ENCODE measurements at places on chromosomes 1 and 21. TPM values are rescaled to one million over a fixed set of nuclear protein-coding genes. Genes with fewer than 3 reads are reported as not detected.
A peak's percentile ranks its signal among the peaks of the same experiment; 100 is the strongest.

The DEGS1 gene
- total RNA-seq = 51.9 TPM

DNA sequence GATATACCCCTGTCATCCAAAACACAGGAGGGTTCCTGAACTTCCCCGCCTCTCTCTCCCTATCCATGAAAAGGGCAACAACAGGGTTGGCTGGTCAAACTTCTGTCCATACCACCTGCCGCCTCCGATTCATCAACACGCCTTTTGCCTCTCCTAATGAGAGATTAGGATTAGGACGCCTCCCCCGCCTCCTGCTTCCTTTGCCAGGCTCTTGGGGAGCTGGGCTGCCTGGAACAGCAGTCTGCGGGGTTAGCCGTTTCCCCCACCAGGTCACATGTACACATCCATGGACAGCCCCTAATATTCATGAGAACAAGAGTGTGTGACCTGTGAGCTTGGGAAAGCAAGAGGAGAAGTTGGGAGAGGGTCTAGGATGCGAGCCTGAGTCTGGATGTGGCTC is 2.3 kb upstream of the OPTC start:
- no peak for DNase-seq

DNA sequence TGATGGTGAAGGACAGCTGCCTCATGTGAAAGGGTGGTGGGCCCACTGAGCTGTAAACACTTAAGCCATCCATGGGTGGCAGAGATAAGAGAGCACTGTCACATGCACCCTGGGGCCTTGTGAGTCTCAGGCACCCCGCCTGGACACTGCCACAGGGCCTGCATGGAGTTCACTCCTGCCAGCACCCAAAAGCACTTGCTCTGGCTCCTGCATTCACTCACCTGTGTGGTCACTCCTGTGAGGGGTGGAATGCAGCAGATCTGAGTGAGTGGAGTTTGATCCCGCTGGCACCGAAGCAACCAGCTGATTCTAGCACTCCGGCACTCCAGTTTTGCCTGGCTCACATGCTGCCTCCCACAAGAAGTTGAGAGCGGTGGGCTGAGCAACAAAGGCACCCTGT is 1142.1 kb upstream of the PRMT6 start:
- no peak for DNase-seq

The KRTAP27-1 gene
- not detected for total RNA-seq

DNA sequence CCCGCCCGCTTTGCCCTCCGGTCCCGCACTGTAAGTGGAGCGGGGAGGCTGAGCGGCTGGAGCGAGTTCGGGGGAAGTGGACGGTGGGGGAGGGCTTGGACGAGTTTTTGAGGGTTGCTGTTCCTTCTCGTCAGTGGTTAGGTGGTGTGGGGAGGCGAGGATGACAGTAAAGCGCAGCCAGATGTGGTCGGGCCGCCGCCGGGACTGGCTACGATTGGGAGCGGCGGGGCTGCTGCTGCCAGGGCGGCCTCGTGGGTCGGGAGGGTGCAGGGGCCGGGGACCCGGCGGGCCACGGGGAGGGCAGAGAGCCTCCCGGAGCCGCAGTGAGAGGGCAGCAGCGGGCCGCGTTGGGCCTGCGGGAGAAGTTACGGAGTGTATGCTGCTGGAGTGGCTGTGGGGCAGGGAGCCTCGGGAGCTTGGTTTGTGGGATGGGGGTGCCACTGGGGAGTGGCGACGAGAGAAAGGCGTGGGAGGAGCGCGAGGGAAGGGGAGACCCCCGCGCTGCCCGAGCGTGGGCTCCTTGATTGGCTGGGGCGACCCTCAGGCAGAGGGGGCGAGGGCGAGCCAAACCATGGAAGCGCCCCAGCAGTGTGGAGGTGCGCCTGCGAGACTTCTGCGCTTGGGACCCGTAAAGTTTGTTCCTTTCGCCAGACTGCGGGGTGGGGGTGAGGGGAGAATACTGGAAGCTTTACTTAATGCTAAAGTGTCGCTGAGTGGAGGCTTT is 2.1 kb downstream of the ADGRL2 start:
- DNase-seq = peak; percentile 81

The OR6F1 gene
- not detected for total RNA-seq

The GJB5 gene
- 7.5 TPM for total RNA-seq

The RERE gene
- total RNA-seq = 141 TPM

DNA sequence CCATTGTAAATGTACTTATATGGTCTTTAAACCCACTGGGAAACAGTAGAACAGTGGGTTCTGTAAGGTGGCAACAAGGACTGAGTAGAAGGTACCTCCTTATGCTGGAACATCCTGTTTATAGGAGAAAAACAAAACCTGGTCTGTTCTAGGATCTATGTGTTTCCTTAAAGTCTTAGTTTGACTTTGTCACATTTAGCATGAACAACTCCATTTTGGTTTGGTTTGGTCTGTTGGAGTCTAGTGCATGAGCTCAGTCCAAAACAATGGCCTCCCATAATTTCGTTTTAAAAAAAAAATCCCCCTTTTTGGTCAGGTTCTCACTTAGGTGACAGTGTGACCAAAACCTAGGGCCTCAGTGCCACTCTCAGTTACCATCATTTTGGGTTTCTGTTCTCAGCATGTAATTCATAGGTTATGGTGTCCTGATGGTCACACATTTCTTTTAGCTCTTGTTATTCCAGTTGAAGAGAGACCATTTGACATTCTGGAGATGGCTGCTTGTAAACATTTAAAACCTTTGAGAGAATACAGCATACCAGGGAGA is 66.4 kb upstream of the IL12RB2 start:
- DNase-seq = no peak

The OR2T2 gene
- total RNA-seq = not detected

DNA sequence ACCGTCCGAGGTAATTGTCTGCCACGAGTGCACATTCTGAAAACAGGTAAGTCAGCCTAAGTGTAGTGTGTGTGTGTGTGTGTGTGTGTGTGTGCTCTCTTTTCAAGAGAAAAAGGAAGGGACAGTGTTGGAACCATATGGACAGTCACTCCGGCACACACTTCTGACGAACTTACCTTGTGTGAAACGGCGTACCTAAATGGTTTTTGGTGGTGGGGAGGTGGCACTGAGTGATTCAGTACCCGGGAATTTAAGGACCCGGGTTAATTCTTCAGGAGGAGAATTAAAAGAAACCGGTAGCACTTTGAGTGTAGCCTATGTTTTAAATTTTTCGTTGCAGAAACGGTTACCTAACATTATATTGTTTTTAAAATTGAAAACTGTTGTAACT is 286 bp downstream of the ODR4 start:
- no peak for DNase-seq

DNA sequence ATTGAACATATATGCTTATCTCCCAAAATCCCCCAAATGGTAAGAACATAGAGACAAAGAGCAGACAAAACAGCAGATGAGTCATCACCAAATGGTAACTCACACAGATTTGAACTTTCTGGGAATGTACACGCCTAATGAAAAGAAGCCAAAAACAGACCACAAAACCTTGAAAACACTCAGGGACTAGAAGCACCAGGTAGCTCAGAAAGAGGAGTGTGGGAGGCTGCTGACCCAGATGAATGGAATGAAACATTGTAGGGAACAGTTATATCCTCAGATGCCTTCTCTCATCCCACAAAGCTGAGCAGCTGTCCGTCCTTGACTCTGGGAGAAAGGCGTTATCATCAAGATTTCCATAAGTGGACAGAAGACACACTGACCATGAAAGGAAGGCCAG is 307.0 kb upstream of the USP25 start:
- no peak for DNase-seq

GRCh38 chr1:2965676-2966075 is 55.6 kb upstream of the ACTRT2 start:
- no peak for DNase-seq

The GJB4 gene
- 0.50 TPM for total RNA-seq

- peak; percentile 96 for DNase-seq
Measured at GRCh38 chr1:958823-959730, at the start of gene NOC2L. NOC2L (minus strand) TSS chr1:959256; CDS start chr1:959240, 16 bp downstream.

DNA sequence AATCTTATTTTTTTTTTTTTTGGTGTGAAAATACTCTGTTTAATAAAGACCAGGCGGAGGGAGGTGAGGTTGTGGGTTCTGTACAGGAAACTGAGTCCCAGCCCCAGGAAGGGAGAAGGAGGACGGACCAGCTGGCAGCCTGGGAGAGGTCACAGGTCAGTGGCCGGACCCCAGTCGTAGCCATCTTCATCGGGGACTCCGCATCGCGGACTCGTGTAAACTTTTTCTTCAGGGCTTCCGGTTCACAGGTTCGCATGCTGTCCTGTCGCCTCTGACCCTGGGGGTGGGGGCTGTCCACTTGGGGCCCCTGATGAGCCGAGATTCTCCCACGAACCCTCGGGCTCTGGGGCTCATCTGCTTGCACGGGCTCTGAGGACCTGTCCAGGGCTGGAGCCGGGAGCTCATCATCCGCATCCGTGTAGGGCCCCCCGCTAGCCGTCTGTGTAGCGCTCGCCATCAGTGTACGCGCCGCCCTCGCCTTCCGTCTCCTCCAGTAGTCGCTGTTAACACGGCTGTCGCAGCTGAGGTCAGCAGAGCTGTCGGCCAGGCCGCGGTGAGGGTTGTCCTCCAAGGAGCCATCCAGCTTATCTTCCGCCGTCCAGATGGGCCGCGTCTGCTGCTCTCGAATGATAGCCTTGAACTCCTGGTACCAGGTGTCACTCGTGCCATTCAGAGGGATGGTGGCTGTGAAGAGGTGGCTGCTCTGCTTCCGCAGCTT is 975.7 kb upstream of the PRMT6 start:
- DNase-seq = no peak

The OR11L1 gene
- not detected for total RNA-seq

GRCh38 chr1:72620453-72620852 is 338.1 kb upstream of the NEGR1 start:
- no peak for DNase-seq

DNA sequence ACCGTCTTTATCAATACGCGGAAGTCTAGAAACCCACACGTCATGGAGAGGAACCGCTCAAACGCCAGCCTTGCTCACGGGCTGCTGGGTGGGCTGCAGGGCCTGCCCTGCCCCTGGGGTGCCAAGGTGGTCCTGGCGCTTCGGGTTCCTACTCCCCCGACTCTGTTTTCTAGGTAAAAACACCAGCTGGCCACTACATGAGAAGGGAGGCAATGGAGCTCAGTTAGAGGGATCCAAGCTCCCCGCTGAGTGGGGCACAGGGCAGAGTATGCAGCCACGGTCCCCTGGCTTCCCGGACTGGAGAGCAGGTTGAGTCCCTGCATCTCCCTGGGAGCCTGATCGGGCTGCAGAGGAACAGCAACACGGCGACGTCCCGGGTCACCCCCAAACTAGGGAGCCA is 41.2 kb upstream of the RIPK4 start:
- no peak for DNase-seq

The DCST1 gene
- not detected for total RNA-seq

The C1QTNF12 gene
- 2.5 TPM for total RNA-seq

DNA sequence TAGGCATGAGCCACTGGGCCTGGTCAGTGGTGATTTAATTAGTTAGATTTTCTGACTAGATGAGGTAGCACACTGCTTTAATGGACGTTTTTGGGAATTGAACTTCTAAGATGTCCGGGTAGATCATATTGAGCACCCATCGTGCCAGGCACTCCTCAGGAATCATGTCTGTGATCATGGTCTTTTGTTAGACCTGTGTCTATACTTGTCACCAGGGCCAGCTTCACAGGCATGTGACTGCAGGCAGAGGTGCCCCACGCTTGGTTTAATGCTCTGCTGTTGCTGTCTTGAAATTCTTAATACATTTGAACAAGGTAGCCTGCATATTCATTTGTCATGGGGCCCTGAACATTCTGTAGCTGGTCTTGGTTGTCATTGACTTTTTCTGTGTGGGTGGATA is 19.6 kb downstream of the UBE4B start:
- DNase-seq = no peak

GRCh38 chr1:246153796-246154212 is 353.3 kb downstream of the SMYD3 start:
- no peak for DNase-seq

The NGF gene
- 3.3 TPM for total RNA-seq

The USH2A gene
- total RNA-seq = 0.22 TPM

GRCh38 chr1:17857996-17858395 is 102.9 kb downstream of the ACTL8 start:
- no peak for DNase-seq

DNA sequence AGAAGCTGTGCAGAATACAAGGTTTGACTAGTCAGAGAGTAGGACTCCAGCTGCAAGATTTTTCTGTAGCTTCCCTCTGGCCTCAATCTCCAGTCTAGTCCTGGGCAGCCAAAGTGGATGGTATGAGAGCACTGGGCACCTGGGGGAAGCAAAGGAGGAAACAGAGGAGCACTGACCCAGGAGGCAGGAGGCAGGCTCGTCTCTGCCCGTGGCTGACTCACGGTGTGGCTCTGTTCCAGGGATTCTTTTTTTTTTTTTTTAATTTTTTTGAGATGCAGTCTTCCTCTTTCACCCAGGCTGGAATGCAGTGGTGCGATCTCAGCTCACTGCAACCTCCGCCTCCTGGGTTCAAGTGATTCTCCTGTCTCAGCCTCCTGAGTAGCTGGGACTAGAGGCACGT is 4.1 kb upstream of the NPPB start:
- no peak for DNase-seq

The PODN gene
- 3.2 TPM for total RNA-seq

- no peak for DNase-seq
Measured at GRCh38 chr1:161179698-161180097, 2.4 kb upstream of the B4GALT3 start.

DNA sequence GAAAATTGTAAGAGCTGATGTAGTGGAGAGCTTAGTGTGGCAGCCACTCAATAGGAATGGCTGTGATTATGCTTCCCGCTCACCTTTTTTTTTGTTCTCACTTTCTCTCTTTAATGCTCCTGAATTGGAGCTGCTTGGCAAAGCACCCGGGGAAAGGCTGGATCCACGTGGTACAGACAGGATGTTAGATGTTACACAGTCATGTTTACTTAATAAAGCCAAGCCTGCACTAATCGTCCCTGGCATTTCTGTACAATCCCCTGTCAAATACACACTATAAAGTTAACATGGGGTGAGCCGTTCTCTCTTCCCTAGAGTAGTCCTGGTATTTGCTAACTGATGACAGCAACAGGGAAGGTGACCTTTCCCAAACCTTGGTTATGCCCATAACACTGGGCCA is 187.8 kb downstream of the ZSCAN20 start:
- no peak for DNase-seq

GRCh38 chr1:10734962-10735544 is 61.4 kb downstream of the CASZ1 start:
- no peak for DNase-seq

The L1TD1 gene
- total RNA-seq = 6.2 TPM

GRCh38 chr1:219661464-219662092 is 48.7 kb upstream of the ZC3H11B start:
- no peak for DNase-seq

- no peak for DNase-seq
Measured at GRCh38 chr1:191608367-191608766, 549.9 kb upstream of the RGS18 start.

All from type B pancreatic cell (in vitro differentiated cells).